Left ventricle myocardium inferior (tissue), 1 donor: ENCODE measurements at places on chromosomes 11 and 22. TPM values are rescaled to one million over a fixed set of nuclear protein-coding genes. Genes with fewer than 3 reads are reported as not detected.
A peak's percentile ranks its signal among the peaks of the same experiment; 100 is the strongest.

Gene SAA4
- total RNA-seq = not detected

Gene H19
- total RNA-seq = 634 TPM

DNA sequence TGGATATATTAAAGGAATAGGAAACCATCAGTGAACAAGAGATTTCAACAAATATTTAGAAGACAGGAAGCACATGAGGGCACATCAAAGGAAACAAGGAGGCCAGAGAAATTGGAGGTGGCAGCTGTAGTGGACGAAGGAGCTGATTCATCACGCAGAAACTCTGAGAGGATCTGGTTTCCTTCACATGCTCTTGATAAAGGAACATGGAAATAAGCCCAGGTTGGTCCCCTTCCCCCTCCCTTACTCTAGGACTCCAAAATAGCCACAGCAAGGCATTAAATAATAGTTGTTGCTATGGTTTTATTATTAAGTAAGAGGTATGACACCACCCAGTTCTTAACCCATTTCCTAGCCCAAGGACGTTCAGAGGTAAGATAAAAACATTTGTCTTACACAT lies 11.3 kb downstream of the IZUMO1R start:
- no peak overlapping the region for H3K27ac ChIP-seq
- H3K27me3 ChIP-seq = no peaks in the 10 kb centered on the region
- H3K36me3 ChIP-seq = no peaks in the 10 kb centered on the region

DNA sequence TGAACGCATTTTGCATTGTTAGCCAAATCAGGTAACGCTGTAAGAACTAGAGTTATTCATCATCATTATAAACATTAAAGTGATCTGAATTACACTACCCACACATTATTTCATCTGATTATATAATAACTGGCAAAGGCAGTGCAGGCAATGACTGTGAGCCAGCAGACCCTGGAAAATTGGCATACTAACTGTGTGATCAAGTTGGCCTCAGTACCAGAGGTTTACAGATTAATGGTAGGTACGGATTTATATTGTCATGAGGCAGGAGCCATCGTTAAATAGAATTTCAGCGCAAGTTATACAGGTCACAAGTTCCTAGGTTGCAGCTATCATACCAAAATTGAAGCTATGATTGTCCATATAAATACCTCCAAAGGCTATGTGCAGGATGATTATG lies 225.4 kb downstream of the CNTN5 start:
- no peaks in the 10 kb centered on the region for H3K4me1 ChIP-seq
- no peak for DNase-seq
- H3K27me3 ChIP-seq = no peaks in the 10 kb centered on the region
- H3K36me3 ChIP-seq = no peaks in the 10 kb centered on the region
- no peak overlapping the region for H3K27ac ChIP-seq

Gene UFD1
- 41.8 TPM for total RNA-seq

Gene GGT1
- 1.1 TPM for total RNA-seq

DNA sequence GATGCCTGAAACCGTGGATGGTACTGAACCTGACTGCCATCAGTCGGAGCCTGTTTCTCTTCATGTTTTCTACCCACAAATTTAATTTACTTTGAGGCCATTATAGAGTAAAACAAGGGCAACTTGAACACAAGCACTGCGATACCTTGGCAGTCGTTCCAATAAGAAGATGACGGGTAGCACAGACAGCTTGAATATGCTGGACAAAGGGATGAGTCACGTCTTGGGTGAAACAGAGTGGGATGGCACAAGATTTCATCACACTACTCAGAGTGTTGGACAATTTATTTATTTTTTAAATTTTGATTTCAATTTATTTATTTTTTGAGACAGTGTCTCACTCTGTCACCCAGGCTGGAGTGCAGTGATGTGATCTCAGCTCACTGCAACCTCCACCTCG lies 5.7 kb downstream of the DIXDC1 start:
- no peak overlapping the region for H3K4me3 ChIP-seq
- H3K27ac ChIP-seq = peak overlapping the region; percentile 86
- DNase-seq = no peak
- H3K27me3 ChIP-seq = no peaks in the 10 kb centered on the region
- H3K4me1 ChIP-seq = peaks cover 77% of the 10 kb centered on the region

Gene PRR33
- 2.4 TPM for total RNA-seq

- H3K36me3 ChIP-seq = peaks cover 29% of the 10 kb centered on the region
- no peaks in the 10 kb centered on the region for H3K27me3 ChIP-seq
- H3K27ac ChIP-seq = peak overlapping the region; percentile 76
- H3K4me1 ChIP-seq = peaks cover 77% of the 10 kb centered on the region
Observed at GRCh38 chr11:126339073-126339862, 16.2 kb upstream of the ST3GAL4 start.

- H3K27ac ChIP-seq = no peak overlapping the region
- peaks cover 3% of the 10 kb centered on the region for H3K36me3 ChIP-seq
- H3K27me3 ChIP-seq = no peaks in the 10 kb centered on the region
- DNase-seq = no peak
Observed at GRCh38 chr11:27592098-27592780, 85.7 kb upstream of the LIN7C start.

Gene OOSP2
- not detected for total RNA-seq

- H3K27ac ChIP-seq = no peak overlapping the region
- H3K27me3 ChIP-seq = no peaks in the 10 kb centered on the region
- H3K4me1 ChIP-seq = no peaks in the 10 kb centered on the region
- H3K4me3 ChIP-seq = no peak overlapping the region
- DNase-seq = no peak
Observed at GRCh38 chr11:28654191-28654590, 546.0 kb downstream of the METTL15 start.

DNA sequence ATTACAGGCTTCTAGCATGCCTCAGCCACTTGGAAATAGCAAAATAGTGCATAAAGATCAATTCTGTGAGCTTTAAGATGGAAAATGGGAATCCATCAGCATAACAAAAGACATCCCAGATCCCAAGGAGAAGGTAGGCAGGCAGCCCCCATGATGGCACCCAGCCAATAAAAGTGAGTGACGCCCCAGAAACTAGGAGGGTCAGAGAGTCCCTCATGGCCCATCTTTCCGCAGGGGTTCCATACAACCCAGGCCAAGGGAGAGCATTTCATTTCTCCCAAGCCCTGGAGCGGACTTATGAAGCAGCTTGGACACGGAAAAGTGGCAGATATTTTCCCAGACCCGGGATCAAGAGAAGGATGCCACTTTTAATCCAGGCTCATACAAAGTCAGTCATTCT lies 93.3 kb downstream of the ZC3H12C start:
- H3K27ac ChIP-seq = no peak overlapping the region
- no peak overlapping the region for H3K4me3 ChIP-seq
- H3K36me3 ChIP-seq = no peaks in the 10 kb centered on the region
- no peaks in the 10 kb centered on the region for H3K4me1 ChIP-seq

- no peak overlapping the region for H3K27ac ChIP-seq
- no peak overlapping the region for H3K4me3 ChIP-seq
- no peaks in the 10 kb centered on the region for H3K27me3 ChIP-seq
- no peaks in the 10 kb centered on the region for H3K36me3 ChIP-seq
- DNase-seq = no peak
Observed at GRCh38 chr11:10818594-10818993, 9.9 kb upstream of the EIF4G2 start.

DNA sequence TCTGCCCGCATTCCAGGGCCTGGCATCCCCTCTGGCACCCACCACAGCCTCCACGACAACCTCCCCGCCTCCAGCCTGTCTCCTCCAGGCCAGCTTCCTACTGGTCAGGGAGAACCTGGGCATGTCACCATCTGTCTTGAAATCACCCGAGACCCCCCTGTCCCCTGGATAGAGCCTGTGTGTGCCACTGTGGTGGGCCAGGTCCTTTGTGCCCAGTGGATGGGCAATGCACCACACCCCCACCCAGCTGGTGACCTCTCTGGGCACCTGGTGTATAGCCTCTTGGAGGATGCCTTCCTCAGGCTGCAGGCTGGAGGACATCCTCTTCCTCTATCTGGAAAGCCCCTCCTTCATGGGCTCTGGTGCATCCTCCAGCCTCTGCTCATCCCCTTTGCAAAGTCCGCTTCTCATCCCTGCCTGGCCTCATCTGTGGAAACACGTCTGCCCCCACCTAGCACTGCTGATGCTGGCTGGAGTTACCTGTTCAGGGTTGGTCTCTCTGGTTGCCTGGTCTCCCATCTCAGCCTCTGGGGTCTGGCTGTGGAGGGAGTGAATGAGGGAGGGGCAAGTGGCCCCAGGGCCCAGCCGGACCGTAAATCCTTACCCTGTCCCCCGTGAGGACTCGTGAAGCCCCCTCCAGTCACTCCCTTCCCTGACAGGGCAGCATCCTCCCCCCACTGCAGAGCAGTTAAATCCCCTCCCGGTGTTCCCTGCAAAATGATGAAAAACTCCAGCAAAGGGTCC lies 589.6 kb downstream of the TBC1D22A start:
- no peaks in the 10 kb centered on the region for H3K36me3 ChIP-seq
- DNase-seq = no peak
- no peak overlapping the region for H3K27ac ChIP-seq
- no peak overlapping the region for H3K4me3 ChIP-seq

Gene MCHR1
- total RNA-seq = 0.36 TPM
